MCF 10A (cell line): ENCODE measurements at places on chromosomes 13 and 19. TPM values are rescaled to one million over a fixed set of nuclear protein-coding genes. Genes with fewer than 3 reads are reported as not detected.
A peak's percentile ranks its signal among the peaks of the same experiment; 100 is the strongest.

The ANGPTL8 gene
- not detected in 2 replicates for total RNA-seq

The ADAT3 gene
- total RNA-seq = 6.8 and 6.9 TPM in 2 replicates

The COL4A1 gene
- 25.9 and 42.1 TPM in 2 replicates for total RNA-seq

The SAE1 gene
- total RNA-seq = 76.1 and 81.7 TPM in 2 replicates

DNA sequence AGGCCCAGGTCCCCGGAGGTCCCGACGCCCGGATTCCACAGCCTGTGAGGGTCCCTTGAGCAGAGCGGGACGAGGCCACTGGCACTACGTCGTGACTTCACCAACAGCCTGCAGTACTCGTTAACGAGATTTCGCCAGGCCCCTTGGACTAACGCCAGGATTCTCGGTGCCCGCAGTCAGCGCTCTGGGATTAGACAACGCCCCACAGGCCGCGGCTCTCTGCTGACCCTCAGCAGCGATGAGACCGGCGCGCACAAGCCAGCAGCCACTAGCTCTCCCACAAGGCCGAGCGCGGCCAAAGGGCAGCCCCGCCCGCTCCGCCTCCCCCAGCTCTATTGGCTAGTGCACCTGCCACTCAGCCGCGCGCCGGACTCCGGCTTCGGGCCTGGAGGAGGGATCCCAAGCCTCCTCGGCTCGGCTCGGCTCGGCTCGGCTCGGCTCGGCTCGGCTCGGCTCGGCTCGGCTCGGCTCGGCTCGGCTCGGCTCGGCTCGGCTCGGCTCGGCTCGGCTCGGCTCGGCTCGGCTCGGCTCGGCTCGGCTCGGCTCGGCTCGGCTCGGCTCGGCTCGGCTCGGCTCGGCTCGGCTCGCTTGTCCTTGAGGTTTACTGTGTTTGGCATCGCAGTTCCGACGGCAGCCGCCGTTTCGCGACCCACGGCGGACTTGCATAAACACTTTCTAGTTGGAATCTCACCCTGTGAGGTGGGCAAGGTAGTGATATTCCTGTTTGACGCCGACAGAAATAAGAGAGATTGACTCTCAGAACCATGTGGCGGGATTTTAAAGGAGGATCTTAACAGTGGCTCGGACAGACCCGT lies 231.7 kb upstream of the SERP2 start:
- peaks cover 14% of the 10 kb centered on the region for H3K4me1 ChIP-seq
- no peaks in the 10 kb centered on the region for H3K36me3 ChIP-seq
- no peaks in the 10 kb centered on the region for H3K27me3 ChIP-seq
- peak overlapping the region; percentile 91 for H3K4me3 ChIP-seq
- DNase-seq = peak; percentile 97

- H3K4me3 ChIP-seq = no peak overlapping the region
- no peaks in the 10 kb centered on the region for H3K27me3 ChIP-seq
- no peaks in the 10 kb centered on the region for H3K36me3 ChIP-seq
- DNase-seq = no peak
Measured at GRCh38 chr13:50306156-50306555, 290.9 kb downstream of the KCNRG start.

DNA sequence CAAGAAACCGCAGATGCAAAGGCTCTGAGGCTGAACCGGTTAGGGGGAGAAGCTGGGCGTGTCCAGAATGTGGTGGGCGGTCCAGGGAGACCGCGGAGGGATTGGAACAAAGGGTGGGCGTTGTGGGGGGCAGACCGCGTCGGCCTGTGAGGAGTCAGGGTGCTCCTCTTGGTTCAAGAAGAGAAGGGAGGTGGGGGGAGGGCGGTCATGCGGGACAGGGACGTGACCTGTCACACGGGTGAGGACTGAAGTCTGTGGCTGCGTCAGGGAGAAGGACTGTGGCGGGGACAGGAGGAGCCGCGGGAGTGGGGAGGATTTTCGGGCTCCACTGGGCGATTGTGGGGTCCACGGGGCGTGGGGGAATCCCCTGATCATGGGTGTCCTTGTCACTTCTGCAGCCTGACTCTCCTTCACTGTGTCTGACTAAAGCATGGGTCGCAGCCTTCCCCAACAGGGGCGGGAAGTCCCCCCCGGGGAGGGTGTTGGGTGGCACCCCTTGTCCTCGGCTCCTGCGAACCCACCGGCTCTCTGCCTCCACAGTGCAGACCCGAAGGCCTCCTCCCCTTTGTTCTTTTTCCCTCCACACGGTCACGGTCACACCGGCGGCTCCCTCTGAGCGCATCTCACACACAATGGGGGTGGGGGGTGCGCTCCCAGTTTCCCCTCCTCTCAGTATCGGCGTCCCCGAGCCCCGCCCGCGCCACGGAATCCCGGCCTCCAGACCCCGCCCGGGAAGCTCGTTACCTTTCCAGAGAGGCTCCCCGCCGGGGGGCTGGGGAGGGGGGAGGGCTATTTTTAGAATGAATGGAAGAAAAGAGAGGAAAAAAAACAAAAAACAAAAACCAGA lies 16.4 kb upstream of the KCNN1 start:
- peaks cover 11% of the 10 kb centered on the region for H3K4me1 ChIP-seq
- H3K27ac ChIP-seq = peak overlapping the region; percentile 71
- H3K4me3 ChIP-seq = no peak overlapping the region

GRCh38 chr19:33781996-33782395 lies 14.7 kb upstream of the KCTD15 start:
- H3K27ac ChIP-seq = no peak overlapping the region
- DNase-seq = no peak
- peaks cover 39% of the 10 kb centered on the region for H3K27me3 ChIP-seq
- H3K36me3 ChIP-seq = no peaks in the 10 kb centered on the region

DNA sequence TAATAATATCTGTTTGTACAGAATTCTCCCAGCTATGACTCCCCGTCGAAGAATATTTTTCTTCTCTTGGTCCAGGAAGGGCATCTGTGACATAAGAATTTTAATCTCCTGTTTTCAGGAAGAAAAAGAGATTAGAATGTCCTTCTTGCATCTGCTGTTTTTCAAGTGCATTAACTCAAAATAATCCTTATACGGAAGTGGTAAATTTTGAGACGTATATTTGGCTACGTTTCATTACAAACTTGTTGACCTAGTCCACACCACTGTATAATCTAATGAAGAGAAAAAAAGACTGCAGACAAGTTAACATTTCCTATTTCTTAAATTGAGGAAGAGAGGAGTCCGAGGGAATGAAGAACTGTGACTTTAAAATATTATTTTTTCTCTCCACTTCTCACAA lies 959.9 kb downstream of the DIAPH3 start:
- H3K4me1 ChIP-seq = no peaks in the 10 kb centered on the region
- DNase-seq = no peak
- H3K27ac ChIP-seq = no peak overlapping the region
- peaks cover 54% of the 10 kb centered on the region for H3K27me3 ChIP-seq
- no peaks in the 10 kb centered on the region for H3K36me3 ChIP-seq

DNA sequence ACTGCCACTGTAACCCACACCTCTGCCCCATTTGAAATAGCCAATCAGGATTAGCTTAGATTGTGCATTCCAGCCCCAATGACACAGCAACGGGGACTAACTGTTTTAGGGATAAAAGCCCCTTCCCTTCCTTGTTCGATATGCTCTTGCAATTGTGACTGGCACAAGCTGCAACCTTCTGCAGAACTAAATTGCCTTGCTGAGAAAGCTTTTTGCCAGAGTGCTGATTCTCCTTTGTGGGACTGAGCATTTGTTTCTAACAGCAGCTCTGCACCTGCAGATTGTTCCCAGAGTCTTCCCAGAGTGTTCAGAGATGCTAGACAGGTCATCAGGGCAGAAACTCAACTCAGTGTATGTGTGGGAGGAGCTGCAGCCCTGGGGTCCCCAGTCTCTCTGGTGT lies 115.8 kb downstream of the ZNF675 start:
- no peaks in the 10 kb centered on the region for H3K36me3 ChIP-seq
- no peak overlapping the region for H3K27ac ChIP-seq
- no peak for DNase-seq
- no peak overlapping the region for H3K4me3 ChIP-seq
- no peaks in the 10 kb centered on the region for H3K27me3 ChIP-seq

DNA sequence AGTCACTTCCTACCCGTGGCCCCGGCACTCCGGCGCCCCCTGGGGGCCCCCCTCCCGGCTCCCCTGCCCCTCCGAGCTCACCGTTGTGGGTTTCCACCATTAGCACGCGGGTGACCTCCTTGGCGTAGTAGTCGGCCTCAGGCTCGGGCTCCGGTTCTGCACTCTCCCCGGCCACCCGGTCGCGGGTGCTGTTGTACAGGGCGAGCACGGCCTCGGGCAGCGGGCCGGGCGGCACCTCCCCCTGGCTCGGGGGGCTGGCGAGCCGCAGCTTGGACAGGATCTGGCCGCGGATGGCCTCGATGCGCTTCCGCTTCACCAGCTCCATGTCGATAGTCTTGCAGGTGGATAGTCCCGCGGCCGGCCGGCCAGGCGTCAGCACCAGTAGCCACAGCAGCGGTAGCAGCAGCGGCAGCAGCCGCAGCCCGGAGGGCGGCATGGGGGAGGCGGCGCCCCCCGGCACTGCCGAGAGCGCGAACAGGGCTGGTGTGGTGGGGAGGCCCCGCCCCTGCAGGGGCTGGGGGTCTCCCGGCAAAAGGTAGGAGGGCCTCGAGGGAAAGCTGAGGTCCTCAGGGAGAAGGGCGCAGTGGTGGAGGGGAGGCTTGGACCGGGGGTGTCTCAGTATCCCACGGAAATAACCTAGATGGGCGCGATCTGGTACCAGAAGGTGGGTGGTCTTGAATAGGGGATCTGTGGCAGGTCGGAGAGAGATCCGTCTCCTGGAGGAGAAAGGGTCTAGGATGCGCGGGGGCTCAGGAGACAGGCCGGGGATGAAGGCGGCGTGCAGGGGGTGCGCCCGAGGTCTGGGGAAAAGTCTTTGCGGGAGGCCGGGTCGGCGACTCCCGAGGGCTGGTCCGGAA lies 885 bp downstream of the TGFB1 start:
- no peaks in the 10 kb centered on the region for H3K27me3 ChIP-seq
- peak overlapping the region; percentile 98 for H3K4me3 ChIP-seq
- peaks cover 17% of the 10 kb centered on the region for H3K36me3 ChIP-seq

DNA sequence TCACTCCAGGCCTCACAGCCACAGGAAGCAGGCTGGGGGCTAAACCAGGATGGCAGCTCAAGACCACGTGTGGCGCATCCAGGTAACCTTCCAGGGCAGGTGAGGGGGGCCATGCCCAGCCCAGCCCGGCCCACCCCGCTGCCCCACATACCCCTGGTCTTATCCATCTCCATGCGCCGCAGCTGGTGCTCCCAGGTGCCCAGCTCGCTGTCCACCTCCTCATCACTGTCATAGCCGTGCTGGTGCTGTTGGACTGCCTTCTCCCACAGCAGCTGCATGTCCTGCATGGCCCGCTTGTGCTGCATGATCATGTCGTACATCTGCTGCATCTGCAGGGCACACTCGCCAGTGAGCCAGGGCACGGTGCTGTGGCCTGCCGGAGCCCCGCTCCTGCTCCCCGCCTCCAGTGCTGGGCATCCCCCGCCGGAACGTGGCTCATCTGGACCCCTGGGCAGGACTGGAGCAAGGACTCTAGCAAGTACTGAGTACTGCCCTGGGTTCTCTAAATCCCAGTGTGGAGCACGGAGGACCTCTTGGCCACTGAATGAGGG lies 6.0 kb upstream of the TM6SF2 start:
- H3K27ac ChIP-seq = no peak overlapping the region
- H3K4me3 ChIP-seq = no peak overlapping the region
- no peaks in the 10 kb centered on the region for H3K27me3 ChIP-seq

DNA sequence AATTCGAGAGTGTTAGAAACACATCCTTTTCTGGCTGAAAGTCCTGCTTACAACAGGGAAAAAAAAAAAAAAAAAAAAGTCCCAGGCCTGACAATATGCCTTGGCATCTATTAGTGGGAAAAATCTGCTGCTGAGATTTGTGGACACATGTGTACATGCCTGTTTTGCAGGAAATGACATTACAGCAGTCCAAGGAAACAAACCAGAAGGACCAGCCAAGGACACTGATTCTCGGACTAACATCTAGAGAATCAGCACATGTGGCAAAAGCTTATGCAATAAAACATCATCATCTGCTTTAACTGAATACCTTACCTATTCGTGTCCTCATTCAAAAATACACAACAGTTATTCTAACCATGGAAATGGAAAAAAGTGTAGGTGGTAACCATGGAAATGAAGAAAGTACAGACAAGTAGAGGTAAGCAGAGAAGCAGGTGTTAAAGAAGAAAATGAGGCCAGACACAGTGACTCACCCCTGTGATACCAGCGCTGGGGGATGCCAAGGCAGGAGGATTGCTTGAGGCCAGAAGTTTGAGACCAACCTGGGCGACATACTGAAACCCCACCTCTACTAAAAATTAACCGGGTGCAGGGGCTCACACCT lies 9.4 kb upstream of the DPY19L3 start:
- no peaks in the 10 kb centered on the region for H3K4me1 ChIP-seq
- no peaks in the 10 kb centered on the region for H3K27me3 ChIP-seq
- H3K27ac ChIP-seq = no peak overlapping the region
- no peak for DNase-seq
- H3K4me3 ChIP-seq = no peak overlapping the region

DNA sequence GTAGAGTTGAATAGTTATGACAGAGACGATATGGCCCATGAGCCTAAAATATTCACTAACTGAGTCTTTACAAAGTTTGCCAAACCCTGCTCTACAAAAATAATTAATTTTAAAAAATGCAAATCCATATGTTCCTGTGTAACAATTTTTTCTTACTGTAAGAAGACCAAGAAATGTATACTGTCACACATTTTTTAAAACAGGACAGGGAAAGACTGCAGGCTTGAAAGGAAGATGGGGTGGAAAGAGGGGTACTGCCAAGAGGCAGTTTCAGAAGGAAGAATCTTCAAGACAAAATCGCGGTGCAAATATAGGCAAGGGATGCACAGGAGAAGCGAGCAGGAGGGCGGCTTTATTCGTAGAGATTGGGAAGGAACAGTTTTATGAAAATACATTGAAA lies 115.7 kb upstream of the KLHL1 start:
- peaks cover 28% of the 10 kb centered on the region for H3K27me3 ChIP-seq
- H3K4me3 ChIP-seq = no peak overlapping the region
- H3K27ac ChIP-seq = no peak overlapping the region
- no peak for DNase-seq
- H3K36me3 ChIP-seq = no peaks in the 10 kb centered on the region
